ENCODE measurements at places on chromosomes 5 and 9. TPM values are rescaled to one million over a fixed set of nuclear protein-coding genes. Genes with fewer than 3 reads are reported as not detected.

GRCh38 chr5:27727254-27727653, 688.9 kb upstream of the CDH9 start:
- no peak for DNase-seq

Gene MYMK
- 18.3 TPM for total RNA-seq

GRCh38 chr9:20697021-20697719, 13.1 kb downstream of the FOCAD start:
- DNase-seq: no peak

Gene CLINT1
- total RNA-seq: 97.7 TPM

DNA sequence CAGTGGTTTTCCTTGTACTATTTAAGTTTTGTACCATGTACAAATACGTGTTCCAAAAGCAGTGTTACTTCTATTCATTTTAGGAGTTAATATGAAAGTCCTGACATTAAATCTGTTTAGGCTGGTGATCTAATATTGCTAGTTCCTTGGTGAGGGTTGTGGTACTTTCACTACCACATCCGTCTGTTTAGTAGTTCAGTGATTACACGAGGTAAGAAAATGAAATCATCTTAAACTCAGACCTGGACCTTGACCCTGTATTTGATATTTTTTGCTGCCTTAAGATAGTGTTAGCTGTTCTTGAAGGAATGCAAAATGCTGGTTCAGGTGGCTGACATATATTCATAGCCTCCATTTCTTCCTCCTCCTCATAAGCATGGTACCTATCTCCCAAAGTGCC, 50.3 kb downstream of the MTAP start:
- DNase-seq: no peak

- no peak for DNase-seq
Measured at GRCh38 chr9:17519761-17520160, 59.1 kb upstream of the SH3GL2 start.

GRCh38 chr5:140322751-140323731, 20.1 kb upstream of the PFDN1 start:
- DNase-seq: peak; percentile 77
